Fibroblast of skin of right quadriceps (primary cell): ENCODE measurements at places on chromosomes 6 and 20.

DNA sequence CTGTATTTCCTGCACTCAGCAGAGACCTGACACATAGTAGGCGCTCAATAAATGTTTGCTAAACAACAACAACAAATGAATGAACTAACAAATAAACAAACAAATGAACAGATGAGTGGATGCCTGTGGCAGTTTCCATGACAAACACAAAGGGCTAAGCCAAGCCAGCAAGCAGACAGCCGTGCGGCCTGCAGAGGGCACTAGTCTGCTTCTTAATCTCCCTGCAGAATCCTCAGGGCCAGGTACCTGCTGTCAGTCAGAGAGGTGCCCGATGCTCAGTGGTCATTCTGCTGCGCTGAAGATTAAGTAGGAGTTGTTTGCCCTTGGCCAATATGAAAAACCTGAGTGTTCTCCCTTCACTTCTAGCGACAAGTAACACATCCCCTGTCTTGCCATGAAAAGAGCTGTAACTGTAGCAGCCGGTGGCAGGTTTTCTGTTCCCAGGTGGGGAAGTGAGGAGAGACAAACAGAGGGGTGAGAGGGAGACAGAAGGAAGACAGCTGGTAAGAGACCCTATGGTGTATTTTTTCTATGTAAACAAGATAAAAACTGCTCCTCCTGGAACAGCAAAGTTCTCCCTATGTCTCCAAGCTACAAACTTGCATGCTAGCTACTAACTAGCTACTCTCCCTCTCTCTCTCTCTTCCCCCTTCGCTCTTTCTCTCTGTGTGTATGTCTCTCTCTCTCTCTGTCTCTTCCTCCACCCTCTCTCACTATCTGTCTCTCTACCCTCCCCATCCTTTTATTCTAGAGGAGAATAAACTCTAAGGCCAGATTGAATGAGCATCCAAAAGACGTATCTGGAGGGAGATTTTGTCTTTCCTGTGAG lies at the start of gene MC3R:
MC3R (plus strand) TSS at position 779 of the 829 bp plus-strand sequence. CDS start 112 bp downstream, outside the sequence.
- DNase-seq, result peak; percentile 9

DNA sequence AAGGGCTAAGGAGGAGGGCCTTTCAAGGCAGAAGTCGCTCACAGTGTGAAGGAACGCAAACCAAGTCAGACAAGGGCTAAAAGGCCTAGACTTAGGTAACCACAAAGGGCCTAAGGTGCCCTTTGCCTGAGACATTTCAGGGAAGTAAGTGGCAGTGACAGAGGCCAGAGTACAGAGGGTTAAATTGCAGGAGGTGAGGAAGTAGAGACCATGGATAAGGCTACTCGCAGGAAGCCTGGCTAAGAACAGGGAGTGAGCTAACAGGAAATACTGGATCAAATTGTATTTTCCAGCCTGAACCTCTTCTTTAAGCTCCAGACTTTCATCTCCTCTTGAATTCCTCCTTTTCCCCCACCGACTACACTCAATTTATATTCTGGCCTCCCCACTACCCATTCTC lies 16.6 kb downstream of the ZHX3 start:
- DNase-seq, result no peak

- no peak for DNase-seq
Observed at GRCh38 chr6:149847939-149848267, 16.3 kb downstream of the LRP11 start.

DNA sequence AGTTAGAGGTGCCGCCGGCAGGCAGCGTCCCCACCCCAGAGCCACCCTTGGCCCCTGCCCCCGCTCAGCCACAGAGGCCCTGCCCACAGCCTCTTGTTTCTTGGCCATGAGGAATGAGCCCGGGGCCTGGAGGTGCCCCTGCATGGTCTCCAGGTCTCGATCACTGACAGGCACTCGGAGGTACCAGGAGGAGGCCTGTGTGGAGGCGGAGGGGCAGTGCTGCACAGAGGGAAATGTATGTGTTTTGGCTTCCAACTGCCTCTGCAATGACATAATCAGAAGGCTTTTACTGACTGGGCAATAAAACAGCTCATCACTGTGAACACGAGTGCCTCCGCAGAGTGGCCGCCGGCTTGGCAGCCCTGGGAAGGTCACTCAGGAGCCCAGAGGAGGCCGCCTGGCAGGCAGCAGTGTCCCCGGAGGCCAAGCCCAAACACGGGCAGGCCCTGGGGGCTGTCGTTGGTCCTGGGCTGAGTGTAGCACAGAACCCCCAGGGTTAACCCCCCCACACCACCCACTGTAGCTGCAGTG lies 61.1 kb upstream of the GATA5 start:
- no peak for DNase-seq

DNA sequence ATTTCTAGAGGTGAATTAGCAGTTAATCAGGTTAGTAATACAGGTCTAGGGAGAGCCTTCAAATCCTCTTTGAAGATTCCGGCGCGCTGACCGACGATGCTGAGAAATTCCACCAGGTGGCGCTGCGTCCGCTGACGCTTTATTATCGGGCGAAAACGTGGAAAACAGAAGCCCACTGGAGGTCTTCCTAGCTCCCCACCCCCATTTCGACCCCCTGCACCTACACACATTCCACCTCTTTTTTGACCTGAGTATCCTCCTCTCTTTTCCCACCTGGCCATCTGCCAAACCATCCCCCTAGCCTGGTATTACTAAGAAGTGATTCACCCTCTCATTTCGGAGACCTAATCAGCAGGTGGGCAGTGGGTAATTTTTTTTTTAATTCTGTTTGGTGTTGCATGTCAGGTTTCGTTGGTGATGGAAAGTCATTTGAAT lies 65.4 kb upstream of the RIN2 start:
- peak; percentile 32 for DNase-seq

DNA sequence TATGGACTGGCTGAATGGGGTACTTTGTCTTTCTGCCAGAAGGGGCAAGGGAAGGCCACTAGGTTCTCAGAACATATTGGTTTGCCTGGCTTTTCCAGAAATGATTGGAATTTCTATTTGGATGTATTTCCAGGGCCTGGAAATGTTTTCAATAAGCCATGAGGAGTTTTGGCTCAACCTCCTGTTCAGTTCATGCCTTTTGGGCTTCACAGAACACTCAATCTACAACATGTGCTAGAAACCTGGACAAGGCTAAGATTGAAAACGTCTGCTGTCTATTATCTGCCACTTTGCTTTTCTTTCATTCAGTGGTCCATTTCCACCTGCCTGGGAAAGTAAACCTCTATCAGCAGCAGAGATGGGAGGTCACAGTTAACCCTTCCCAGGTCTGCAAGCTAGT lies 793.4 kb downstream of the TENT5A start:
- DNase-seq, result no peak

GRCh38 chr20:3275966-3276679 lies 37.1 kb upstream of the SLC4A11 start:
- no peak for DNase-seq

DNA sequence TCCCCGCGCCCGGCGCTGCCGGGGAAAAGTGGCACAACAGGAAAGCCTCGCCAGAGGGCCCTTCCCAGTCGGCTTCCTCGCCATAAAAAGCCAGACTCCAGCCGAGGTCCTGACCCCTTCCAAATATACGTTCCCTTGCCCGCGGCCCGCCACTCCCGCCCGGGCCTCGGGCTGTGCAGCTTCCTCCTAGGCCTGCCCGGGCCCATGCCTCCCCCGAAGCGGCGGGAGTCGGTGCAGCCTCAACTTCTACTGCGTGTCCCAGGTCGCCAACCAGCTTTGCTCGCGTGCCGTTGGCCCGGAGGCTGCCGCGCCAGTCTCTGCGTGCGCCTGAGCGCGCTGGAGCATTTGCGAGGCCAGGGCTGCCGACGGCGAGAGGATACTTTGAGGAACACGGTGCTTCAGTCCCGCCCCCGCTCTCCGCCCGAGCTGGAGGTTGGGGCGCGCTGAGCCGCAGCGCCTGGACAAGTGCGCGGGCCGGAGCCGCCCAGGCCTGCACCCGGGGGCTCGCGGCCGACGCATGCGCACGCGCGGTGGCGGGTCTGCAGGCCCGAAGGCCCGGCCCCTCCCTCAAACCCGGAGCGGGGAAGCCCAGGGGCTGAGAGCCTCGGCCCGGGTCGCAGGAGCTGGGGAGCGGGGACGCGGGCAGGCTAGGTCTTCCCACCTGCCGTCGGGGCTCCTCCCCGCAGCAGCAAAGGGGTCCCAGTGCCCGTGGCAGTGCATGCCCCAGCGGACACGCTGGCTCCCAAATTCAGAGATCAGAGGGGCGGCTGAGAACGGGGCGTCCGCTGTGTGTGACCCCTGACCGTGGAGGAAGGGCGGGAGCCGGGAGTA lies 10.2 kb downstream of the FOXC1 start:
- no peak for DNase-seq

GRCh38 chr20:8322662-8323217 lies 190.7 kb downstream of the PLCB1 start:
- no peak for DNase-seq

GRCh38 chr6:900716-901605 lies 208.0 kb upstream of the EXOC2 start:
- no peak for DNase-seq

DNA sequence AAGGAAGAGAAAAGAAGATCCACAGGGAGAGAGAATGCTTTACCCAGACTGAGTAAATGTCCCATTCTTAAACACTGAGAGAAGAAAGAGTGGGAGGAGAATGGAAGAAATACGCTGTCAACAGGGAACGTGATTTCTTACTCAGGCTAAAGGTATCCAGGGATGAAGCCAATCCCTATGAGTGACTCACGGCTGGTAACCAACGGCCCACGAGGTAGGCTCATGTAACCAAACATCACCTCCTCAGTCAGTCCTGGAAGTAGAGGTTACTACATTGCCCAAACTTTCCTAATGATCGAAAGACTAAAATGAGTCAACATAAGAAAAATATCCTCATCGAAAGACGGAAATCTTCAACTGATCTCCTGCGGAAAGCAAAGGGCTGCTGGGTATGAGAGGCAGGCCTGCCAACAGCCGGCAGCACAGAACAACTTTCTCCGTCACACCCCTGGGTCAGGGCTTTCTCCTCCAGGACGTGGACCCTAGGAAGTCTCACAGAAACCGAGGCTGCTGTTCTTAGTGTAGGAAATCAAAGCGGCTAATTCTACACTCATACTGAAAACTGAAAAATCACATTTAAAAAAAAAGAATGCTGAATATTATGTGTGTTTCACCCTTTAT lies 292.6 kb downstream of the GMDS start:
- DNase-seq, result peak; percentile 90

DNA sequence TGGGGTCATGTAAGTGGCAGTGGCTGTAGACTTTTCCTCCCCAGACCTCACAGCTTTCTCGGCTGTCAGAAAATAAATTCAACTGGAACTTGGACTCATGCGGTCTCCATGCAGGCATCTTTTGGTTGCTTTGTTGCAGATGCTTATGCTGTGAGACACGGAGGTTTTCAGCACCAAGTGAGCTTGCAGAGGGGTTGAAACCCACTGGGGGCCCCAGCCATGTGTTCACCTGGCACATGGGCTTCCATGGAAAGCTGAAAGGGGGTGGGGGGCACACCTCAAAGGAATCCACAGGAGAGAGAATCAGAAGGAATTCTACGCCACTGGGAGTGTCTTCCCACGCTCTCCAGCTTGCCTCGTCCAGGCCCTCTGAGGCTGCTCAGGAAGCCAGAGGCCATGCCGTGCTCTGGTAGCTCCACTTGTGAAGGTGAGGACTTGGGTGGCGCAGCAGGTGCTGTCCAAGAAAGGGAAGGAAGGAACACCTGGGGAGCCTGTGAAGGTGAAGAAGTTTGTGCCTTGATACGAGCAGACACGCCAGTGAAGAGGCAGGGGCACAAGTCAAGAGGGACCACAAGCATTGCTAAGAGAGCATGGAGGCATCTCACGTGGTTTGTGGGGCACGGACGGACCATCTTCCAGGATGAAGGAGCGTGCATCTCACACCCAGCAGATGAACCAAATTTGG lies 134.3 kb upstream of the PMEPA1 start:
- DNase-seq, result no peak

DNA sequence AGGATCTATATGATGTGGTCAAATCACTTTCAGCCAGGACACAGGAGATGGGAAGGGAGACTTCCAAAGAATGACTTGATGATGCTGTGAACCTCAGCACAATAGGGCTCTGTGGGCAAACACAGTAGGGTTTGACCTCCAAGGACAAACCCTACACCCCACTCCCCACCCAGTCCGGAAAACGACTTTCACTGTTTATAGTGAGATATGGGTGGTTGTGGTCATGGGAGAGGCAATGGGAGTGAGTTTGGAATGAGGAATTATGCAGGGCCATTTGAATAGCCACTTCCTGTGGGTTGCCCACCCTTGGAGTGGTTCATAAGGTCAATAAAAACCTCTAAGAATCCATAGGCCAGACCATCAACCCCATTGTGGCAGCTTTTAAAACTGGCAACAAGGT lies 38.4 kb upstream of the PRND start:
- no peak for DNase-seq

GRCh38 chr6:125699591-125699990 lies 49.8 kb upstream of the HEY2 start:
- no peak for DNase-seq

GRCh38 chr6:162728197-162728596 lies 423 bp downstream of the PACRG start:
- DNase-seq, result no peak

- peak; percentile 34 for DNase-seq
Observed at GRCh38 chr20:7113577-7114466, 346.3 kb downstream of the BMP2 start.

- peak; percentile 3 for DNase-seq
Observed at GRCh38 chr6:135522965-135523692, 25.6 kb upstream of the AHI1 start.

DNA sequence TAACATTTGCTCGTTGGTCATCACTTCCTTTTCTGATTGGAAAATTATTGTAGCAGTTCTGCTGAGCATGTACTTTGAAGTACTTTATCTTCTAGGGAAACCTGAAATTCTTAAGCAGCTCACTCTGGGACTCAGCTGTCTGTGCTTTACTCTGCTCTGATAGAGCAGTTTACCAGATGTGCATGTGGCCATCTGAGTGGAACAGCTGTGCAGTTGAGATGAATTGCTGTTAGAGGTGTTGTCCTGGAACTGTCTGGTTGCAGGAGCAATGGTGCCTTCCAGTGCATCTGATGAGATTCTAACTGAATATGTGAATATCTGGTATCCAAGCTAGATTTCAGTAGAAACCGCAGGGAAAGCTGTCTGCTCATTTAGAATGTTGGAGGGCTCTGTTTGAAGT lies 27.2 kb downstream of the PANK2 start:
- no peak for DNase-seq

DNA sequence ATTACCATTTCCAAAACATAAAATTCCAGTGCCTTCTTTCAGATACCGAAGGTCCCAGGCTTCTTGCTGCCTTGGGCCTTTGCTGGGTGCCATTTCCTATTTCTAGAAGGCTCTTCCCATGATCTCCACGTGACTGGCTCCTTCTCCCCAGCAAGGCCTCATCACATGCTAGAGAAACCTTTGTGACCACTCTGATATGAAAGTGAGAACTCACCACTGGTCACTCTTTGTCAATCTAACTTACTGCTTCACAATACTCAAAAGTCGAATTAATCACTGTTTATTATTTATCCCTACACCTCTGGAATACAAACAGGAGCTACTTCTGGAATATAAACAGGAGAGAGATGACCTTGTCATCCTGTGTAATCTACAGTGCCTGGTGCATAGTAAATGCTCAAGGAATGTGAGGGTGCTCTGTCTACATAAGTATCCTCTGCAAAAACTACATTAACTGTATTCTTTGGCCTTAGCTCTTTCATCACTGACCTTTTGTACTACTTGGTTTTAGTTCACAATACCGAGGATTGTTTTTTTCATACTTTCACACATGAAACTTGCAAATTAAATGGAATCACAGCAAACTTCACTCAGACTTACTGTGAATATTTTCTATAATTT lies 1.6 kb downstream of the STX7 start:
- no peak for DNase-seq

- no peak for DNase-seq
Observed at GRCh38 chr6:15901141-15902115, 227.5 kb upstream of the MYLIP start.

- DNase-seq, result no peak
Observed at GRCh38 chr6:17318435-17319165, 37.4 kb downstream of the RBM24 start.

GRCh38 chr6:9250852-9251251 lies 815.5 kb upstream of the SLC35B3 start:
- peak; percentile 42 for DNase-seq
